Activated CD4-positive, alpha-beta T cell treated with anti-CD3 and anti-CD28 coated beads, Interleukin-2, Interleukin-4, amounts not matched to agents 100 ng/mL and 50 ng/mL, durations not matched to agents 16 hours and 8 hours (primary cell): ENCODE measurements at places on chromosomes 16 and 17.

- peak; percentile 55 for DNase-seq
Measured at GRCh38 chr16:2473999-2474876, 689 bp upstream of the TBC1D24 start.

DNA sequence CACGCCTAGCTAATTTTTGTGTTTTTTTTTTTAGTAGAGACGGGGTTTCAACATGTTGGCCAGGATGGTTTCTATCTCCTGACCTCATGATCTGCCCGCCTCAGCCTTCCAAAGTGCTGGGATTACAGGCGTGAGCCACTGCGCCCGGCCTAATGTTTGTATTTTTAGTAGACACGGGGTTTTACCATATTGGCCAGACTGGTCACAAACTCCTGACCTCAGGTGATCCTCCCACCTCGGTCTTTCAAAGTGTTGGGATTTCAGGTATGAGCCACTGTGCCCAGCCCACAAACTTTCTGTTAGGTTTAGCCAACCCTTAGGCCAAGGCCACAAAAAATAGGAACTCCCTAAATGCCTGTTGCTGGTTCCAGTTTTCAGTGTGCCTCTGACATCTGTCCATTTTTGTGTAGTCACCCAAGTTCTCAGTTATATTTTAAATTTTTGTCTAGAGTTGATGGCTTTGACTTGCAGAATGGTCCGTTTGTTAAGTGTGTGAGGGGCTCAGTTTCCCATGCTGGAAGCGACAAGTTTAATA is 12.7 kb downstream of the CCL16 start:
- no peak for DNase-seq

DNA sequence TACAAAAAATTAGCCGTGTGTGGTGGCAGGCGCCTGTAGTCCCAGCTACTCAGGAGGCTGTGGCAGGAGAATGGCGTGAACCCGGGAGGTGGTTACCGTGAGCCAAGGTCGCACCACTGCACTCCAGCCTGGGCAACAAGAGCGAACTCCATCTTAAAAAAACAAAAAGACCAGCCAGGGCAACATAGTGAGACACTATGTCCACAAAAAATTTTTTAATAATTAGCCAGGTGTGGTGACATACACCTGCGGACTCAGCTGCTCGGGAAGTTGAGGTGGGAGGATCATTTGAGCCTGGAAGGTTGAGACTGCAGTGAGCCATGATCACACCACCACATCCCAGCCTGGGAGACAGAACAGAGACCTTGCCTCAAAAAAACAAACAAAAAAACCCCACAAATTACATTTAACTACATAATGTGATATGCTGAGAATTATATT is 29.1 kb downstream of the FANCA start:
- no peak for DNase-seq

- DNase-seq, result no peak
Measured at GRCh38 chr16:76370344-76370743, 93.1 kb downstream of the CNTNAP4 start.

GRCh38 chr16:3837851-3838586 is 42.5 kb downstream of the CREBBP start:
- no peak for DNase-seq
